H1 (cell line): ENCODE measurements at places on chromosomes 7 and 10.
A peak's percentile ranks its signal among the peaks of the same experiment; 100 is the strongest.

DNA sequence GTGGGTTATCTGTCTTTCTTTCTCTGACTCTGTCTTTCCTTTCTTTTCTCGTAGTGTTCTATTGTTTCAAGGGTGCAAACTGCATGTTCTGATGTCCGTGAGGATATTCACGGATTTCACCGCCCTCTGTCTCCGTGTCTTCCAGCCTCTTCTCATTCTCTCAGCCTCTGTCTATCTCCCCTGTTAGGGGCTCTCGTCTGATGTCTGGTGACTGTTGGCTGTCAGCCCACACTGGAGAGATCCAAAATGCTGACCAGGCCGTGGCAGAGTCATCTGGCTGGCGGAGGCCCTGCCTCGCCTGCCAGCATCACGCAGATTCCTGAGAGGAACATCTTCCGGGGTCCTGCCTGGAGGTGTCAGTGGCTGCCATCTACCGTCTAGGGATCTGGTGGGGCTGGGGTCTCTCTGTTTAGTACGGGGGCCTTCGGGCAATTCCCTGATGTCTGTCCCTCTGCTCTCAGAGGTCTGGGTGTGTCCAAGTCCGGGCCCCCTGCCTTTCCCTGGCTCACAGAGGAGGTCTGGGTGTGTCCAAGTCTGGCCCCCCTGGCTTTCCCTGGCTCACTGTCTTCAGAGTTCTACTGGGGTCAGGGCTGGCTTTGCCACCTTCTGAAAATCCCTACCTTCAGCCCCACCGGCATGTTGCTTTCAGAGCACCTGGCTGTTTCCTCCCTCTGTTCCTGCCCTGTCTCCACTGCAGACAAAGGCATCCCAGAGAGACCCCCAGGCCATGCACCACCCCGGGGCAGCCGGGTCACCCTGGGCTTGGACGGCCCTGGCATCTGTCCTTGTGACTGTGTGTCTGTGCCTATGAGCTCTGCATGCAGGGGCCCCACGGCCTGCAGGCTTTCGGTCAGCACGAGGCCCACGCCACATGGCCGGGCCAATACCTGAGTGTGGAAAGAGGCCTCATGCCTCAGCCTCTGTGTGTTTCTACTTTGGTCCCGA lies 14.0 kb upstream of the SCART1 start:
- DNase-seq: no peak

DNA sequence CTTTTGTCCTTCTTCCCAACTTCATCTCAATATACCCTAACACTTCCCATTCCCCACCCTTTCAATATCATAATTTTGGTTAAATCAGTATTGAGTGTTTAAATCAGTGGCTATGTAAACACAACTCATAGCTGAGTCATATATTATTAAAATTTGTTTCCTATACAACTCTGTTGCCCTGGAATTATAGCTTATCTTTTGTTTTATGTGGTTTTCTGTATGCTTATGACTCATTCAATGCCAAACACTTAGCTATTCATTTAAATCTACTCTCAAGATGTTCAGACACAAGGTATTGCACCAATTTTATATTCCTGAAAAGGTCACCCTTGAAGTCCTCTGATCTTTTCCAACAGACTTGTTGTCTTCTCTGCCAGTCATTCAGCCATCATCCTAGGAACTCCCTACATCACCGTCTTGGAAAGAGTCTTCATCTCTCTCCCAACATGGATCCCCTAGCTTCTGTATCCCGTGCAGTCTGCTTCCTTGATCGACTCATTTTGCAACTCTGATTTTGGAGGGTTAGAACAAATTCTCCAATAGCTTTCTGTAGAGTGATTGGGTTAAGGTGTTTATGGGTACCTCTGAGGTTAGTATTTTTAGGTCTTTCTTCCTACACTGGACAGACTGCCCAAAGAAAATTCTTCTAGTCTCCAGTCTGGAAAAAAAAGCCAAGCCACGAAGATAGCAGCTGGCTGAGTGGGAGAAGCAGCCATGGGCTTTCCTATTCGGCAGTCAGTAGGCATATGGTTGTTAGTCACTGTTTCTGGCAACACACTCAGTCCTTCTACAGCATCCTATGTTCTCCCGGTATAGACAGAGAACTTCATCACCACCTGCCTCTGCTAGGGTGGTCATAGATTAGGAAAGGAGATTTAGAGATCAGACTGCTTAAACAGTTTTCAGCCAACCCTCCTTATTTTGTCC lies 102.1 kb downstream of the CRPPA start:
- DNase-seq: no peak

GRCh38 chr7:39410582-39410981 lies 155.6 kb upstream of the YAE1 start:
- DNase-seq: no peak

DNA sequence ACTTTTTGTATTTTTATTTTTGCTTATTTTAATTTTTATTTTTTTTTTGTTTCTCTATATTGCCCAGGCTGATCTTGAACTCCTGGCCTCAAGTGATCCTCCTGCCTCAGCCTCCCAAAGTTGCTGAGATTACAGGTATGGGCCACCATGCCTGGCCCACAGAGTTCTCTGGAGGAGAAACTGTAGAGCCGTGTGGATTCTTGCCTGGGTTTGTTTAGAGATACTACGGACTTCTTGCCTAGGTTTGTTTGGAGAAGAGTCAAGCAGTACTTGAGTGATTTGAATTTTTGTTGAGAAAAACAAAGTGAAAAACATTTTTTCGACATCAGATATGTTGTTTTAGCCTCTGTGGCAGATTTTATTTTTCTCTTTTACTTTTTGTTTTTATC lies 99.0 kb downstream of the CAMK1D start:
- no peak for DNase-seq

DNA sequence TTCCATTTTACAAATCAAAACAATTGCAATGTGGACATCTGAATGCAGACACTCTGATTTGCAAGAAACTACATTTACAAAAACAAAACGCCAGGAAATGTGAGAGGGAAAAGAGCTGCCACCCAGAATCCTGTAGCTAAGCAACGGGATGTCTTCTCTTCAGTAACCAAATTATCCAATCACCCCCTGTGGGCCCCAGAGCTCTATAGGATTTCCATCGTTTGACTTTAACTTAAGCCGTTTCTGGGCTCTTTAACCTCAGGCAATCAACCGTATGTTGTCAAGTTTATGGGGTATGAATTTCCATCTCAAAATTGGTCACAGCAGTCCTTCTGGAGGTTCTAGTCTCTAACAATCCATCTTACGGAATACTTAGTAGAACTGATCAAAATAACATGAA lies 240.5 kb downstream of the ETV1 start:
- no peak for DNase-seq

GRCh38 chr10:34713875-34714274 lies 101.2 kb downstream of the PARD3 start:
- no peak for DNase-seq

DNA sequence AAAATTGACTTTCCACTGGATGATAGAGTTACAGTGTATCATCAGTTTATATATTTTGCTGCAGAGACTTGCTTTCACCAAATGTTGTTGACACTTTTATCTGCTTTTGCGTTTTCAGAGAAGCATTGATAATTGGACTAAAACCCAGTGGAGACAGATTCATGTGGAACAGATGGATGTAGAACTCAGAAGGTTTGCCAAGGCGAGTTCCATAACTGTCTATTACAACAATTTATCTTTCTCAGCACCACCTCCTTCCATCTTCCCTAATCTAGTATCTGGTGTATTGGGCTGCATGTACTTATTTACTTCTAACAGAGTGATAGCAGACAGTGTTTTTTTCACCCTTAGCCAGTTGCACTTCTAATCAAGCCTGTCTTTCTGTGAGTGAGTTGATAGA lies 73.3 kb downstream of the DNAH11 start:
- no peak for DNase-seq

DNA sequence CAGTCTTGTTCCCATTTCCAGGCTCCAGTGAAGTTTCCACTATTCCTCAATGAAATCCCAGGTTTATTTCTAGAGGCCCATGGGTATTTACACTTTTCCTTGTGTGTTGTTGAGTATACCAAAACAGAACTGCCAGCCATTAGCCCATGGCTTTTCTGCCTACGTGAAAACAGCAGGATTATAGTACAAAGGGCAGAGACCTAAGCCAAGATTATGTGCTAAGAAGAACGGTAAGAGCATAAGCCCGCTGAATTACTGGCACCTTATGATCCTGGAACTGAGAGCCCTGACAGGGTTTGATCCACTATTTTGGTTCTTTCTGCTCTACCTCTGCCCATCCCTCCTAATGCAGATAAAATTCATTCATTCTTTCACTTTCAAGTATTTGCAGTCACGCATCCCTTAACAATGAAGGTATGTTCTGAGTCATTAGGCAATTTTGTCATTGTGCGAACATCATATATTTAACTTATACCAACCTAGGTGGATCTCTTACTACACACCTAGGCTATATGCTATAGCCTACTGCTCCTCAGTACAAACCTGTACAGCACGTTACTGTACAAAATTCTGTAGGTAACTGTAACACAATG lies 16.0 kb downstream of the SEMA3C start:
- no peak for DNase-seq

DNA sequence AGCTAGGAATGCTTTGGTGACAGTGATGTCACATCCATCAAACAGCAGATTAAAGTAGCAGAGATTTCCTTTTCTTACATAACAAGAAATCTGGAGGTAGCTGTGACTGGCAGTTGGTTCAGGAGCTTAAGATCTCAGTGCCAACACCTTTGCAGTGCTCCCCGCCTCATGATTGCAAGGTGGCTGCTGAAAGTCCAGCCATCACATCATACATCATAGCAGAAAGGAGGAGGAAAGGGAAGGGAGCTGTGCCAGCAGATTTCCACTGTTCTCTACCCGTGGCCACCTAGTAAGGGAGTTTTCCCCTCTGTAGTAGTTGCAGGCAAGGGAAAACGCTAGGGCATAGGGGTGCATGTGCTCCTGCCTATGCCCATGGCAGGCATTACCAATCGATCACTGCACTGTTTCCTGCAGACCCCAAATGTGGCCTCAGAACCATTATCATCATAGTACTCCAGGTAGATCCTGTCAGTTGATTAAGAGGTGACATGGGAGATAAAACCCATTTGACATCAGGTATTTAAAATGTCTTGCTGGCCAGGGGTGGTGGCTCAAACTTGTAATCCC lies 57.9 kb upstream of the GTF2IRD1 start:
- no peak for DNase-seq

DNA sequence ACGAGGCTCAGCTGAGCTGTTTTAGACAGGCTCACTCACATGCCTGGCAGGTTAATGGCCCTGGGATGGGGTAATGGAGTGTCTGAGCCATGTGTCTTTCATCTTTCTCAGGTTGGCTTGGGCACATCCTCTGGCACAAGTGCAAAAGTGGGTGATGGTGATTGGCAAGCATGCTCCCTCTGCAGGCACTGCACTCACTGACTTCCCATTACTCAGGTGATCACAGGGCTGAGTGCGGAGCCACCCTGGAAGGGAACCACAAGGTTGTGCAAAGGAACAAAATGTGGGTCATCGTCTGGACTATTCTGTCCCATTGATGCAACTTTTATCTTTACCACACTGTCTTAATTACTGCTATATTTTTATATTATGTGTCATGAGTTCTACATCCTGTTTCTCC lies 244.1 kb upstream of the AKR1E2 start:
- no peak for DNase-seq

- DNase-seq: no peak
Measured at GRCh38 chr7:111486472-111487142, 75.7 kb downstream of the IMMP2L start.

GRCh38 chr7:128456255-128456725 lies 612 bp downstream of the HILPDA start:
- no peak for DNase-seq

- DNase-seq: no peak
Measured at GRCh38 chr7:148623586-148624282, 33.2 kb downstream of the C7orf33 start.

DNA sequence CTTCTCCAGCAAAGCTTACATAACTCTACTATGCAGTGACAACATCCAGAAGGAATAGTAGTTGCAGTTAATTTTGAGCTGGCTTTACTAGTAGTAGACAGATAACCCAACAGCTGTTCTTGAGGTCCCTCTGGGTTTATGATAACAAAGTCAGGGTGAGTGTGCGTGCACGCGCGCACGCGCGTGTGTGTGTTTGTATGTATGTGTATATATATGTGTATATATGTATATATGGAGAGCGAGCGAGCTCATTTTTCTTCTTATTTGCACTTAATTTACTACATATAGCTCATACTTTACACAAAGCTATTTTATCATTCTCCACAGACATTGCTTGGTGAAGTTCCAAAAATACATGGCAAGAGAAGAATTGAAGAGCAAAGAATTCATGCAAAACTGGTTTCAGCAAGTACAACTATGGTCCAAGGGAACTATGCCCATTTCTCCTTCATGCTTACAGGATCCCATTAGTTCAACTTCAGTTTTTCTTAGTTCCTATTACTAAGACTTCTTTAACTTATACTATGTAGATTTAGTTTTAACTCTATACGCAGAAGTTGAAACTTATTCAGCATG lies 105.9 kb upstream of the TMEM168 start:
- no peak for DNase-seq

- no peak for DNase-seq
Measured at GRCh38 chr10:71742301-71743088, 22.9 kb upstream of the C10orf105 start.

- DNase-seq: no peak
Measured at GRCh38 chr10:34995925-34996324, 94.2 kb downstream of the CUL2 start.

GRCh38 chr10:47047577-47048525 lies 136.6 kb downstream of the PTPN20 start:
- DNase-seq: peak; percentile 34

- DNase-seq: no peak
Measured at GRCh38 chr7:115024276-115024675, 102.4 kb downstream of the MDFIC start.

DNA sequence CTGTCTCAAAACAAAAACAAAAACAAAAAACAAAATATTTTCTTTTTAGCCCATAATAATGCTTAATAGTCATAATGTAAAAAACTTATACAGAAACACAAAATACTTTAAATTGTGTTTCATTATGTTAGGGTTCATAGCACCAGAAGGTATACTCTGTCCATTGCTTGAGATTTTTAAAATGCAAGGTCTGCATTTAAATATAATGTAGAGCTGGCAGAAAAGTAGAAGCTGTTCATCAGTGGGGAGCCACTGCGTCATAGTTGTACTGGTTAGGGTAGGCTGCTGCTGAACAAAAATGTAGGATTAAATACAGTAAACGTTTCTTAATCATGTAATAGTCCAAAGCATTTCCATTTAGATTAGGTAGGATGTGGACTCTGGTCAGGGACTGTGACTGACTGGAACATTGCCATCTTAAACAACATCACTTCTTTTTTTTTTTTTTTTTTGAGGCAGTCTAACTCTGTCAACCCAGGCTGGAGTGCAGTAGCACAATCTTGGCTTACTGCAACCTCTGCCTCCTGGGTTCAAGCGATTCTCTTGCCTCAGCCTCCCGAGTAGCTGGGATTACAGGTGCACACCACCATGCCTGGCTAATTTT lies 85.2 kb downstream of the ANKIB1 start:
- DNase-seq: no peak
